ENCODE measurements at places on chromosomes 7 and 10. TPM values are rescaled to one million over a fixed set of nuclear protein-coding genes. Genes with fewer than 3 reads are reported as not detected.

- DNase-seq = peak; percentile 41
These were observed 557 bp downstream of the CYTH3 start for GRCh38 chr7:6271694-6272440.

The EEPD1 gene
- 13.9 TPM for total RNA-seq

DNA sequence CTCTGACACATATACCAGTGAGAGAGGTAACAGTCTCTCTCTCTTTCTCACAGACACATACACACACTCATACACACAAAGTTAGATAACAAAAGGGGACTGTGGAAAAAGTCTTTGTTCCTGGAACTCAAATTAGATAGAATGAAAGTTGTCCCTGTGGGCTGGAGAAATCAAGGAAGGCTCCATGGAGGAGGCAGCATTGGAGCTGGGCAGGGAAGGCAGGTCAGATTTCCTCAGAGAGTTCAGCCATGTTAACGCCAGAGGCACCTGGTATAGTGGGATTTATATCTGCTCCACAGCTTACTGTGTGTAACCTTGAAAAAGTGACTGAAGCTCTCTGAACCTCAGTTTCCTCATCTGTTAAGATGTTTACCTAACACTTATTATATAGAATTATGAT lies 38.7 kb downstream of the LDB3 start:
- no peak for DNase-seq

The FANK1 gene
- 1.2 TPM for total RNA-seq

The CBX3 gene
- total RNA-seq = 183 TPM

- DNase-seq = no peak
These were observed 105.0 kb downstream of the EPC1 start for GRCh38 chr10:32241946-32242345.

DNA sequence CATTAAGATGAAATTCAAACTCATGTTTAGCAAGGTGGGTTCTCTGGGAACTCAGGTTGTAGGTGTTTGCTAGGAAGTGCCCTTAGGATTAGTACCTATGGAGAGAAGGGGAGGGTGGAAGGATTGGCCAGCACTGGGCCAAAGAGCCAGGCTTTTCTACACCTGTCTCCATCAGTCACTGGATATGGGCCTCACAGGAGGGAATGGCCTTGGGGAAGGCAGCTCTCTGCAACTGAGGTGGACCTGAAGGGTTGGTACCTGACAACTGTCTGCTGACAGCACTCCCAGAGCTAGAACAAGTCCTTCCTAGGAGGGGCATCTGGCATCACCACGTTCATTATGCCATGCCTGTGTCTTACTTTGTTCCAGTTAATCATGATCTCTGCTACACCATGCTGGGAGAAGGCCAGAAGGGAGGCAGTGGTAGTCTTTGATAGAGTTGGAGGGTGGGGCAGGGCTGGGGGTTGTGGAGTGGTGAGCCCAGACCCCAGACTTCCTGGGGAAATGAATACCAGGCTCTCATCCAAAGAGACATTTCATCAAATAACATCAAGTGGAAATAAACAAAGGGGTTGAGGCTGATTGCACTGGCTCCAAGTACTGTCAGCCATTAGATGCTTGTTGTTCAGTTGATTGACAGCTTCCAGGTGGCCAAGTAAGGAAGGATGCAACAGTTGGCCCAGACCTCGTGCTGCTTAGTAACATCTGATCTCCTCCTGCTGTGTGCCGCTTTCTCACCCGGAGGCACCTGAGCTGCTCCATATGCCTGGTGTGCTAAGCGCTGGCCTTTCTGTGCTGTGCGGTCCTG lies 70.6 kb upstream of the PIK3CG start:
- DNase-seq = no peak

GRCh38 chr7:88396295-88396947 lies 89.7 kb upstream of the STEAP4 start:
- DNase-seq = no peak

GRCh38 chr10:75261813-75262705 lies 26.3 kb upstream of the COMTD1 start:
- DNase-seq = no peak

The ANXA11 gene
- total RNA-seq = 2.0 TPM

- no peak for DNase-seq
These were observed 49.4 kb upstream of the ARL4A start for GRCh38 chr7:12637819-12638592.

GRCh38 chr7:121071662-121072061 lies 83.2 kb downstream of the CPED1 start:
- DNase-seq = no peak

The MPP7 gene
- total RNA-seq = 3.7 TPM

GRCh38 chr10:130483691-130484467 lies 347.7 kb downstream of the GLRX3 start:
- no peak for DNase-seq

The PRKAR2B gene
- 282 TPM for total RNA-seq

- no peak for DNase-seq
These were observed 108.5 kb downstream of the HBP1 start for GRCh38 chr7:107277331-107277730.

The SLC25A28 gene
- total RNA-seq = 25.3 TPM

DNA sequence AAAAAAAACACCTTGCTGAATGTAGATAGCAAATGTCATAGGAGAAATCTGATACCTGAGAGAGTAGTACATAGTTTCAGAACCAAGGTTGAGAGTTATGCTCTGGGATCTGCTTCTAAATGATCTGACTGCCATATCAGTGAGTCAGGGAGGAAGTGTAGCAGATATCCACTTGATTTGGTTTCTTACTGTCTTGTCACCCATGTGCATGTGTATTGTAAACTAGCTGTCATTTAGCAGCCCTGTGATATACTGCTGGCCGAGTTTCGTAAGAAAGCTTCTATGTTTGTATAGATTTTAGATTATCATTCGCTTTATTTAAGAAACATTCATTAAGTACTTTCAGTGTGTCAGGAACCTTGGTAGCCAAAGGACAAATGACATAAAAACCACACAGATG lies 42.0 kb downstream of the SP4 start:
- no peak for DNase-seq

- DNase-seq = no peak
These were observed 122.3 kb downstream of the SH3PXD2A start for GRCh38 chr10:103733045-103733419.

The C7orf57 gene
- total RNA-seq = under 0.01 TPM

The MCMBP gene
- total RNA-seq = 57.9 TPM

The TYSND1 gene
- total RNA-seq = 5.3 TPM

The TDRD1 gene
- 0.41 TPM for total RNA-seq

DNA sequence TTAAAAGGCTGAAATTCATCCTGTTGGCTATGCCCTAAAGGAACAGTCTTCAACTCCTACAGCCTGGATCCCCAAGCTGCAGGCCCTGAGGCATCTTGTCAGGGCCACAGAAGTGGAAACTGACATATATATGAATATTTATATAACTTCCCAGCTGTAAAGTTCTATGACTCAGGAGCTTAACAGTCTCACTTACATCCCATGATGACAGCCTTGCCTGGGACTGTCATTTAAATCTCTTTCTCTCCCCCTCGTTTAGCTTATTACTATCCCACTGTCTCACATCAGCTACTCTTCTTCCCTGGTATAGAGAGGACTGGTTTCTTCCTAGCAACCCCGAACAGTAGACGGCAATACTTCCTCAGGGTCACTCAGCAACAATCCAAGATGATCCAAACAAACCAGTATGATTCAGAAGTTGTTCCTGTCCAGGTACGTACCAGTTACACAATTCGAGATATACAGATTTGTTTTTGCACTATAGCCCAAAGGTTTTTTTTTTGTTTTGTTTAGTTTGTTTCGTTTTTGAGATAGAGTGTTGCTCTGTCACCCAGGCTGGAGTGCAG lies 22.7 kb downstream of the KIAA1549 start:
- DNase-seq = no peak

GRCh38 chr7:7438851-7439250 lies 96.8 kb downstream of the COL28A1 start:
- DNase-seq = no peak

DNA sequence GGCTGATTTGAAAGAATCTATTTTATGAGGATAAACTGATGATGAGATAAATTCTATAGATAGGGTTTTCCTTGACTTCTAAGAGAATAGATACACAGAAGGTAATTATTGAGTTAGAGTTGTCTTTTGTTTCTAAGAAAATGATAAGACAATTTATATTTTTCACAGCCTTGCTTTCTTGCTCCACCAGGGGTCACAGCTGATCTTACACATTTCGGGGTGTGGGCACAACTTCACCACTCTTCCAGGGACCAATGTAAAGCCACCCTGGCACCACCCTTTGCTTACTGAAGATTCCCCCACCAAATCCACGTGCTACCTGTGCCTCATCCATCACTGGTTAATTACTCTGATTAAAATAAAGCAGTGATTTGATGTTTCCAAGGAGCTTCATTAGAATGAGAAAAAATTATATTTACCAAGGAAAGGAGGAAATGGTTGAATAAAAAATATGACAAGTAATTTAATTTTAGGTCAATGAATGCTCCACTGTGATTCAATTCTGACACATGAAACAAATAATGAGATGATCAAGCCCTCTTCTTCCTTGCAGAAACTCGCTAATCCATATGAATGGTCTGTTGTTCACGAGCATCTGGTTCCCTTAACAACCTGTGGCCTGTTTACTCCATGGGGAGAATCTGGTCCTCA lies 177.3 kb upstream of the TNS3 start:
- no peak for DNase-seq
